Activated T-cell treated with anti-CD3 and anti-CD28 coated beads for 24 hours (primary cell): ENCODE measurements at places on chromosomes 6 and 20.

DNA sequence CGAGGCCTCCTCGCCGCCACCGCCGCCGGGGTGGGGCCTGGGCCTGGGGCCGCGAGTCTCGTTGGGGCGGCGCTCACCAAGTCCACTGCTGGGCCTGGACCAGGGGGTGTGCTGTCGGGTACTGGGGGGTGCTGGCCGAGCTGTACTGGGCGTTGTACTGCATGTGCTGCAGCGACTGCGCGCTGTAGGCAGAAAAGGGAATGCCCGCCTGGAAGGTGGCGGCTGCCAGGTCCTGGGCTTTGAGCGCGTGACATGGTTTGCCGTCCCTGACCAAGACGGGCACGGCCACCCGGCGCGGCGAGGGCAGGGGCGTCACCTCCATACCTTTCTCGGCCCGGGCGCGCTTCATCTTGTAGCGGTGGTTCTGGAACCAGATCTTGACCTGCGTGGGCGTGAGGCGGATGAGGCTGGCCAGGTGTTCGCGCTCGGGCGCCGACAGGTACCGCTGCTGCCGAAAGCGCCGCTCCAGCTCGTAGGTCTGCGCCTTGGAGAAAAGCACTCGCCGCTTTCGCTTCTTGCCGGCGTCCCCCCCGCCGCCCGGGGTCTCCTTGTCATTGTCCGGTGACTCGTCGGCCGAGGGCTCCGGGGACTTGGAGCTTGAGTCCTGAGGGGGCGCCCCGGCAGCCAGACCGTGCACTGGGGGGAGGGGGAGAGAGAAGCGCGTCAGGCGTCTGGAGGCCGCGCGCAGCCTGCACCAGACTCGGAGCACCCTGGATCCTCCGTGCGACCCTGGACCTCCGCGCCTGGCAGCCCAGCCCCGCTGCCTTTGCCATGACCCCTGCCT lies 1.8 kb downstream of the NKX2-2 start:
- no peak for DNase-seq

GRCh38 chr6:133259561-133259960 lies 18.4 kb downstream of the EYA4 start:
- no peak for DNase-seq

- DNase-seq: no peak
Measured at GRCh38 chr6:72035486-72035885, 149.1 kb downstream of the RIMS1 start.

- no peak for DNase-seq
Measured at GRCh38 chr6:165448210-165448609, 138.8 kb upstream of the C6orf118 start.

DNA sequence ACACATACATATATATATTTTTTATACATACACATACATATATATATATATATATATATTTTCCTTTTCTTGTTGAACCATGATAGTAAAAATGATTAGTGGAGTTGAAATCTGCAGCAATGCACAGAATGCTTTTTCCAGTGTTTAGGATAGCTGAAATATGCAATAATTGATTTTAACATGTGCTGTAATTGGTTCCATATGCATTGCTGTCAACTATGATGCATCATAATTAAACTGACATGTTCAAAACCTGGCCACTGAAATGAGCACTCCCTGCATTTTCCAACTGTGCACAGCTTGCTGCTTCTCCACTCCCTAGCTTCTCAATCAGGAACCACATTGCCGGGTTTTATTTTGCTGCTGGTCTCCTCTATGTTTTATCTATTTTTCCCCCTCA lies 358.3 kb downstream of the PAX1 start:
- DNase-seq: no peak

DNA sequence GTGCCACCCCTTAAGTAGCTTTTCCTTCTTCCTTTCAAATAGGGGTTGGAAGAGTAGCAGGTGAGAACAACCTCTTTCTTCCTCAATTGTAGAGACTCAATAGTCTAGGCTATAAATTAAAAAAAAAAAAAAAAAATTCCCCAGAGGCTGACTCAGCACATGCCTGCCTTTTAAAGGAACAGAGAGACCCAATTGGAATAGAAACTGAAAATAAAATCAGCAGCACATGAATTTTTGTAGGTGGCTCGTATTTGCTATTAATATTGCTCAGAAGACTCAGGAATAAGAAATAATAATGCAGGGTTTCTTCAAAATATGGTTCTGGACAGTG lies 19.3 kb downstream of the TOP1 start:
- no peak for DNase-seq

- DNase-seq: no peak
Measured at GRCh38 chr20:12058216-12058615, 140.5 kb downstream of the BTBD3 start.

- DNase-seq: no peak
Measured at GRCh38 chr20:33862709-33863403, 51.7 kb downstream of the CHMP4B start.

- no peak for DNase-seq
Measured at GRCh38 chr6:160999516-160999915, 7.9 kb downstream of the MAP3K4 start.

DNA sequence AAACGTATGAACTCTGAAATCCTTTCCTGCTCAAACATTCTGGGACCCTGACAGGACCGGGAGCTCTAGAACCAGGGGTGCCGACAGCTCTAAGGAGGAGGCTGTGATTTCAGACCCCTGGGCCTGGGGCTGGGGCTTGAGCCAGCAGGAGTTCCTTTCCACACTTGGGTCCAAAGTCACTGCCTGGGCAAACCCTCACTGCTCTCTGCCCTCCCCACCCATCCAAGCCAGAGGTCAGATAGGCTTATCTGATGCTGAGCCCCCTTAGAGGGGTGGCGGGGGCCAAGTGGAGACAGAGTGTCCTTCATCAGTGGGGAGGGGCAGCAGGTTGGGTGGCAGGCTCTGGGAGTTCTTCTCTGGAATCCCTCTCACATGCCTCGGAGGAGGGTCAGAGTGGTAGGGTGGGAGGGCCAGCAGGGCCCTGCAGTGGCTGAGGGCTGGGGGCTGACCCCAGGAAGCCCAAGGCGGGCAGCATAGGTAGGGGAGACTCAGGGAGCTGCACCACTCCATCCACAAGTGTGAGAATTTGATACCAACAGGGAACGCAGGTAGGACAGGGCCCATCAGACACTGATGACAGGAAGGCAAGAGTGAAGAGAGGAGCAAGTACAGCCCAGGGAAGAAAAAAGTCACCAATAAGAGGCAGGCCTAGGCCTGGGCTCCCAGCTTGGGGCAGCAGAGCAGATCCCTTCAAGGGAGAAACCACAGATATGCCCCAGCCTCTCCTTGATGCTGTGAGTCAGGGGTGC lies 121.0 kb downstream of the MRPL14 start:
- DNase-seq: no peak

- DNase-seq: peak; percentile 58
Measured at GRCh38 chr6:112029045-112029822, 24.7 kb upstream of the CCN6 start.

- DNase-seq: no peak
Measured at GRCh38 chr6:386688-387266, 4.8 kb upstream of the IRF4 start.

- DNase-seq: no peak
Measured at GRCh38 chr6:111952821-111953540, 79.7 kb upstream of the FYN start.

DNA sequence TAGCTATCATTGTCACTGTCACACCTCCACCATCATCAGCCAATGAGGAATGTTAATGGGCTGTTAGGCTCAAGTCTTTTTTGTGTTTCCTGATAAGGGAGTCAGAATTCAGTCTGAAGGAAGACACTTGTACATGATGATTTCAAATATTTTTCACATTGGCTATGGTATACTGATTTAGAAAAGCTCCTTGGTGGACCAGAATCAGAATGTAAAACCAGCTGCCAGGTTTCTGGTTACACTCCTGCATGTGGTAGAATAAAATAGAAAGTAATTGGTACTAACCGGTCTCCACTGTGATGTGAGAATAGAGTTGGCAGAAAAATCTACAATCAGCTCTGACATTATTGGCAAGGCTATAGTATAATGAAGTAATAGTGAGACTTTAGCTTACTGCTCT lies 10.7 kb downstream of the COL9A1 start:
- DNase-seq: no peak

GRCh38 chr6:46320505-46320904 lies 149.7 kb upstream of the ENPP5 start:
- DNase-seq: no peak

DNA sequence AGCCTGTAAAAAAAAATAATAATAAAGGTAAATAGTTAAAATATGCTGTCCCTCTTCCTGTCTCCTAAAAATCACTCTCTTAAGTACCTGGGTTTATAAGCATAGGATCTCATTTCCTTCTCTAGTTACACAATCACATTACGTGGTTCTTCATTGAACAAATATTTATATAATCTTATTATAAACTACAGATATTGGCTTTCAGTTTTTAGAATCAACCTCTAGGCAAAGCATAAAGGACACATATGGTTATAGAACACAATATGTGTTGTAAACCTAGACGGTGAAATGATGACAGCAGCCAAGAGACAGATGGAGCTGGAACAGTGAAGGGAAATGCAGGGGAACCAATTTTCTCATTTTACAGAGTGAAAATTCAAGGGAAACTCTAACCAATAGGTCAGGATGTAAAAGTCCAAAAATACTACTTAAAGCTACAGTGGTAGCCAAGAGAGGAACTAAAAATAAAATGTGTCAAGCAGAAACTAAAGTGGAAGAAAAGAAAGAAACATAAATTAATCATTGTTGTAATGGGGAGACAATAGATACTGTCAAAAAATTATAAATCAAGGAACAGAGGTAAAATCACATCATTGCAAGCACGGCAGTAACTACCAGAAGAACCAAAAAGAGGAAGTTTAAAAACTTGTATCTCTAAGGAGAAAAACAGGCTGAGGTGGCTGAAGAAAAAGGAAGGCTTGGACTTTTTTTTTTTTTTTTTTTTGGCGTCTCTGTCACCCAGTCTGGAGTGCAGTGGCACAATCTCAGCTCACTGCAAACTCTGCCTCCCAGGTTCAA lies 82.8 kb upstream of the CDYL start:
- DNase-seq: no peak

DNA sequence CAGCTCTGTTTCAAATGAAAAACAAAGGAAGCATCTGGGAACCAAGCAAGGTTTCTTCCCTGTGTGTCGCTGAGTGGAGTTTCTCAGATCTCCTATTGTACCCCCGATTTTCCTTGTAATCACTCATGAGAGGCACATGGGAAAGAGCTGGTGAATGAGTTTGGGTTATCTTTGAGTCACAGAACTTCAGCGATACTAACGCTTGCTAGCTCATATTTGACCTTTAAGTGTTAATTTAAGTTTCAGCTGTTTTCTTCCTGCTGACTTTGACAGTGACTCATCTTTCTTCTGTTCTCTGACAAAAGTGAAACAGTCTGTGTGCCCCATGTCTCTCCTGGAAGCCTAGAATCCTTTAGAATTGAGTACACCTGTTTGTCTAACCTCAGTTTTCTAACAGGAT lies 261.1 kb upstream of the RGS17 start:
- DNase-seq: no peak

DNA sequence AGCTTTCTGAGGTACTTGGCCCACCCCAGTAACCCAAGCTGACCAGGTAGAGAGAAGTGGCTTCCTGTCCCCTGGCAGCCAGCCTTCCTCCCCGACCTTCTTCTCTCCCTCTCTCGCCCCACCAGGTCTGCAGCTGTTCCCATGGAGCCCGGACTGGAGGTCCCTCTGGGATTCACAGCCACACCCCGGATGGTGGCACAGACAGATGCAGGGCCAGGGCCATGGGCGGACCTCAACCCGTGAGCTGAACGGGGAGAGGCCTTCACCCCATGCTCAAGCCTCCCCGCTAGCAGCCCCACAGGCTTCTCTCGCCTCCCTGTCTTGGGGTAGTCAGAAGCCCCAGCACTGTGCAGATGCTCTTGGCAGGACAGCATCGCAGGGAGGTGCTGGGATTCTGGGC lies 41.3 kb downstream of the CPXM1 start:
- no peak for DNase-seq

DNA sequence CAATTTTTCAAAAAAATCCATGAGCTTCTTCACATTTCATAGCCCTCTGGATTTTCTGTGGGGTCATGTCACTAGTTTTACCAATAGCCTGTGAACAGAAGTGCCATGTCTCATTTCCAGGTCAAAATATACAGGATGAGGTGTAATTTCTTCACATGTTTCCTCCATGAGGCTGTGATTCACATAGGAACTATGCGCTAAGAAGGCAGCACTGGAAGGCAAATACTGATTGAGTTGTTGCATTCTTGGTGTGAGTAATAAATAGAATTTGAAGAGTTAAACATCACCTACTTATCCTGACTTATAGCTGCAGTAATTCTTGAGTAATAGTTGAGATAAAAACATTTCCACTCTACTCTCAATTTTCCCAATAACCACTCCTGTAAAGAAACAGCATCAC lies 442.3 kb downstream of the HAO1 start:
- no peak for DNase-seq

GRCh38 chr6:64683682-64684081 lies 1023.3 kb downstream of the EYS start:
- DNase-seq: no peak

DNA sequence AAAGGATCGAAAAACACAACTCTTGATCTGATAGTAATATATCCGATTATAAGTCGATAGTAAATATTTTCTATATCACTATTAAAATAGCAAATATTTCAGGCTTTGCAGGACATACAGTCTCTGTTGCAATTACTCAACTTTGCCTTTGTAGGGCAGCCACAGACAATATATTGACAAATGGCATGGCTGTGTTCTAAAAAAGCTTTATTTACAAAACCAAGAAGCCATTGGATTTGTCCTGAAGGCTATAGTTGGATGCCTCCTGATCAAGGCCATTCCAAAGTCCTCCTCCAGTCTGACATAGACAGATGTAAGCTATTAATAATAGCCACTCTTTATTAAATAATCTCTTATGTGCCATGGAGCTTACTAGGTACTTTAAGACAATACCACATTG lies 5.9 kb downstream of the OCSTAMP start:
- no peak for DNase-seq

DNA sequence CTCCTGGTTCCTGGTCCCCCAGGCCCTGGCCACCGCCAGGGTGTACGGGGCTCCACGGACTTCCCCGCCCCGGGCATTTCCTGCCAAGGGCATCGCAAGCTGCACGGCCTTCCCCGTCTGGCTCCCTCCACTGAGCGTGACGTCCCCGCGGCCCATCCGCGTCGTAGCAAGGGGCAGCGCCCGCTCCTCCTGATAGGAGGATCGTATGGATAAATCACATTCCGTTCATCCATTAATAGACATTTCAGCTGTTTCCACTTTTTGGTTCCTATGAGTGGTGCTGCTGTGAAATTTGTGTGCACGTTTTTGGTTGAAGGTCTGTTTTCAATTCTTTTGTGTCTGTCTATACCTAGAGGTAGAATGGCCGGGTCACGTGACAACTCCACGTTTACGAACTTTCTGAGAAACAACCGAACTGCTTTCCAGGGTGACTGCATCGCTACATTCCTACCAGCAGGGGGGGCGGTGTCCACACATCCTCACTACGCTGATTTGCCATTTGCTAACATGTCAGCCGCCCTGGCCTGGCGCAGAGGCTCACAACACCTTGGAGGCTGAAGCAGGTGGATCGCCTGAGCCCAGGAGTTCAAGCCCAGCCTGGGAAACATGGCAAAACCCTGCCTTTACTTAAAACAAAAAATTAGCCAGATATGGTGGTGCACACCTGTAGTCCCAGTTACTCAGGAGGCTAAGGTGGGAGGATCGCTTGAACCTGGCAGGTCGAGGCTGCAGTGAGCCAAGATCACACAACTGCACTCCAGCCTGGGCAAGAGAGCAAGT lies 37.7 kb downstream of the KCNQ2 start:
- DNase-seq: peak; percentile 74
